ENCODE measurements at places on chromosomes 4 and X.

DNA sequence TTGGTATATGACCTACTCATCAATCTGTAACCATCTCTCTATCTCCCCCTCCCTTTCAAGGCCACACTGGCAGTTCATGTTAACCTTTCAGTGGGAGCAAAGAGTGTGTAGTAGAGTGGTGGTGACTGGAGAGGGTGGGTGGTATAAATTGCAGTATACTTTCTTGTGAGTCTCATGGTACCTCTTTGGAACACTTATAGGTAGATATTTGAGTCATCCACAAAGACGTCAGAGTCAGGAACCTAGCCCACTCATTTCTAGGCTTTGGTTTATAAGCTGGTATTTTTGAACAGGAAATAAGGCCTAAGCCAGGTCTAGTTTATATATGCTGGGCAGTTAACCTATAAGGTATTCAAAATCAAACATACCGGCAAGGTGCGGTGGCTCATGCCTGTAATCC lies 36.3 kb downstream of the RLIM start:
- no peak for DNase-seq

- no peak for DNase-seq
Measured at GRCh38 chr4:32268863-32269262, 1548.7 kb downstream of the PCDH7 start.

DNA sequence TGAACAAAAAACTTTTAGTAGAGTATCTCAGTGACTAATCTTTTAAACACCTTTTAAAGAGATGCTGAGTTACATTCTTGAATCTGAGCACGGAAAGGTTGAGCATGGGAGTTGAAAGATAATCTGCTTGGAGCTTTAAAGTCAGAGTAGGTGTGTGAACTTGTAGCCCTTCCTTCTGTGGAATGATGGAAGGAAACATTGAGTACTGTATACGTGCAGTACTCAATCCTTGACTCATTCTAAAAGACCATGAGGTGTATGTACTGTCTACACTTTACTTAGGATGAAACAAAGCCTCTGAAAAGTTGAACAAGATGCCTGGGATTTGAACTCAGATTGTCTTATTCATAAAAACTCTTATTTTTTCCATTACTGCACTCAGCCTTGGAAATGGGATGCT lies 3.4 kb downstream of the ENOPH1 start:
- no peak for DNase-seq

DNA sequence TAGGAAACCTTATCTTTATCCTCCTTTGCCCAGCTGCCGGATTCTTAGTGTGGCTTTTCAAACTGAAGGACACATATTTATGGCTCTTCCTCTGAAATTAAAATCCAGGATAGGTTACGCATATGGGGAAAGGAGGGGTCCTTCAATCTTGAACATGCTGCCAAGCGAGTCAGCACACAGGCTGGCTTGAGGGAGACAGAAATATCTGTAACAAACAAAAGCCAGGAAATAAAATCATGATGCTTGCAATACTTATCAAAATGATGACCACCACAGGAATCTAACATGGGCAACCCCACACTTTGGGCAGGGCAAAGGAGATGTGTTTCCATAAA lies 196.4 kb upstream of the LDB2 start:
- no peak for DNase-seq

- no peak for DNase-seq
Measured at GRCh38 chrX:118779581-118779980, 44.0 kb upstream of the ZCCHC12 start.

DNA sequence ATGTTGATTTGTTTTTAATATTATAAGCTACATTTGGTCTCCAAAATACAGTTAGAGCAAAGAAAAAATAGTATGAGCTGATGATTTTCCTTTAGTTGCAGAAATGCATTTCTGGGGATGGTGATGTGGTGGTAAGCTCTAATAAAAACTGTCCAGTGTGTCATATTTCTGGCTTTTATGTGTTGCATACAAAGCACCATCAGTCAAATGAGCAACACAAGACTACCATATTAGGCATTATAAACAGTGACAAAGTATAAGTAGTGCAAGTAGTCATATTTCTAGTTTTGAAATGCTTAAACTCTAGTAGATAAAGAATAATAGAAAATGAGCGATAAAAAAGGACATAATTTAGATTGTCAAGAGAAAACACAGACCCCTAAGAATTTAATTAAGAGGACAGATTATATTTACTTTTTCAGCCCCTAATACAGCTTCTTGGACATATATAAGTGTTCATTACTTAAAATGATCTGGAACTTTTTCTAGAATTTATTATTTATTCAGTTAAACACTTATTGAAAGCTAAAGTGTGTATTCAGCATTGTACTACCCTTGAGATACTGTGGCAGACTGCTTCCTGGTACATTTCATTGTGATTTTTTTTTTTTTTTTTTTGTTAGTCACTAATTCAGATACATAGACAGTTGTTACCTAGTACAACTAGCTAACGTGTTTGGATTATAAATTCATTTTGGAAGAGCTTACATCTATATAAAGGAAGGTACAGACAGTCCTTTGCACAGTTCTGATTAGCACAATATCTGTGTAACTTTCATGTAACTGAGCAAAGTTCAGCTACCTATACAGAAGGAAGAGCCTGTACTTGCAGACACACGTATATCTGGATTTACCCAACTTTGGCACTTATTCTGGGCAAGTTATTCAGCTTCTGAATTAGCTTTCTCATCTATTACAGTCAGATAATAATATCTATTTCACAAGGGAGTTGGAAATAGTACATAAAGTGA lies 22.3 kb downstream of the RAP1GDS1 start:
- no peak for DNase-seq

DNA sequence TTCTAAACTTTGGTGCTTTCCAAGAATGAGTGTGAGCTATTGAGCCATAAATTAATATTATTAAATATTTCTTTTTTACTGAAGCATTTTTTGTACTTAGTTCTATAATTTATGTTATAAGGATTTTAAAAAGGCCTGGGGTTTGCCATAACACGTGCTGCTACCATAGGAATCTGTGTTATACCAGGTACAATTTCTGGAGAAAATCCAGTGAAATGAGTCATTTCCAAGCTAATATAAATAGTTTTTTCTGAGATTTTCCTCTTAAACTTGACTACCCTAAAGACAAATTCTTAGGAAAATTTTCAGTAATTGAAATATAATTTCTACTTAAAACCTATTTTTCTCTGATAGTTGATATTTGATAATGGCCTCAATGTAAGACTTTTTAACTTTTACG lies 130.8 kb downstream of the TLL1 start:
- no peak for DNase-seq

DNA sequence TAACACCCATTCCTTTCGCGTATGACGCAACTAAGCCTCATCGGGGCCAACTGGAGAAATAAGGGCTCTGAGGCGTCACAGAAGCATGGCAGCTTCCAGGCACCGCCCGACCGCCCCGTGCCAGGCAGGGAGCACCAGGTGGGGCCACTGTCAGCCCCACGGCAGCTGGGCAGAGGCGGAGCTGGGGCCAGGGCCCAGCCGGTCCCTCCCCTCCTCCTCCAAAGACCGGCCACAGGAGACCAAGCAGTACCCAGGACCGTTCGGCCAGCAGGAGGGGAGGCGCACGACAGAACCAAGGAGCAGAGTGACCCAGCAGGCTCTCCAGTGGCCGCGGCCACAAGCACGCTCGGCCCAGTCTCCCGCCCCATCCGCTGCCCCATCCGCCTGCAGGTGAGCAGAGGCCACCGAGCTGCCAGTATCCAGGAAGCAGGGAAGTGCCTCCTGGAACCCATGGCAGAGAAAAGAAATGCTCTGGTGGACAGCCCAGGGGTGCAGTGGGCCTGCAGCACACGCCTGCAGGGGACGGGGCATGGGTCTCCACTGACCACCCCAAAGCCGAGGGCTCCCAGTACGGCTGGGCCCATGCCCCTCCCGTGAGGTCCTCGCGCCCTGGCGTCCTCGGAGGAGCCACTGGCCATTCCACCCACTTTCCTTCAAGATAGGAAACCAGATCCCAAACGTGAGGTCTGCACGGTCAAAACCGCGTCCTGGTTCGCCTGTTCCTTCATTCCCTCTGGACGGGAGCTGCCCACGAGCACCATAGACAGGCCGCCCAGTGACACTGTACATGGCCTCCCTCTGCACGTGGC lies 9.6 kb downstream of the CTBP1 start:
- DNase-seq: no peak

GRCh38 chr4:81737865-81738559 lies 266.3 kb upstream of the RASGEF1B start:
- DNase-seq: no peak

DNA sequence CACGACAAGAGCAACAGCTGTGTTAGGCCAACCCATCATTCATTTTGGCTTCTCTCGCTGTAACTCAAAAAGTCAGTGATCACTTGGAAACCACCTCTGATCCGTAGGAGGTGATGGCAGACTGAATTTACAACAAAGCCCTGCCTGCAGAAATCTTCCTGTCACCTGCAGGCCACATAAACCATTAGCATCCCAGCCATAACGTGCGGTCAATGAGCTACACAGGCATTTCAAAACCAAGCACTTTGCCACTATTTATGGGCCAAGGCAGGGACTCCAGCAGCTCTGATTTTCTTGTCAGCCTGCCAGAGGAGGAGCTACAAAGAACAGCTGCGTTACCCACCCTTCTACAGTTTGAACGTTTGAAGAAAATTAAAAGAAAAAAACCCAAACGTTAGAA lies 228.1 kb upstream of the PPARGC1A start:
- no peak for DNase-seq
